ENCODE measurements at places on chromosomes 12 and 14.

- DNase-seq, result no peak
Observed at GRCh38 chr12:95099270-95099790, 25.9 kb upstream of the NR2C1 start.

DNA sequence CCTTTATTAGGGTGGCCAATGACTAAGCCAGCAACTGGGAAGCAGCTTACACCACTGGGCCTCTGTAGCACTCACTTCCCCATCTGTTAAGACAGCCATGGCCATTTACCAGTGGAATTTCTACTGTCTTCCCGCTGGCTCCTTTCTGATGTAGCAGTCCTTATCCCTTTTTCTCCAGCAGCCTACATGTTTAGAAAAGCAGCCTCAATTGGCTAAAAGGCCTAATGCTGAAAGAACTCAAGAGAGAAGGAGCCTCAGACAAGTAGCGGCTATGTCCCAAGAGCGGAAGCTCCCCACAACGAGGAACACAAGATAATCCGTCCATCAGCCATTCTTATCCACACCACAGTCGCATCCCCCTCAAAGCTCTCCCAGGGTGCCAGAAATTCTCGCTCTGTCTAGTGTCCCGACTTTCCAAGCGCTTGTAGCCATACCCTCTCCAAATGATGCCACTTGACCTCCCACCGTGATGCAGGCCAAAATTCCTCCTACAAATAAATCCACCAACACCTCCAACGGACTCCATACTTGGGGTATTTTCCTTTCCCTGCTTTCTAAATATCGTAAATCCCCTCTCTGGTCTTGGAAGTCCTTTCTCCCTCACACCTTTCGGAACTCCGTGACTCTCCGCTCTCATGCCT lies 624 bp downstream of the M6PR start:
- DNase-seq, result no peak

- DNase-seq, result no peak
Observed at GRCh38 chr12:49014547-49014946, 4.0 kb downstream of the PRKAG1 start.

GRCh38 chr12:95538656-95539055 lies 12.6 kb downstream of the USP44 start:
- DNase-seq, result no peak

GRCh38 chr12:267581-268482 lies 5.2 kb upstream of the SLC6A13 start:
- no peak for DNase-seq

DNA sequence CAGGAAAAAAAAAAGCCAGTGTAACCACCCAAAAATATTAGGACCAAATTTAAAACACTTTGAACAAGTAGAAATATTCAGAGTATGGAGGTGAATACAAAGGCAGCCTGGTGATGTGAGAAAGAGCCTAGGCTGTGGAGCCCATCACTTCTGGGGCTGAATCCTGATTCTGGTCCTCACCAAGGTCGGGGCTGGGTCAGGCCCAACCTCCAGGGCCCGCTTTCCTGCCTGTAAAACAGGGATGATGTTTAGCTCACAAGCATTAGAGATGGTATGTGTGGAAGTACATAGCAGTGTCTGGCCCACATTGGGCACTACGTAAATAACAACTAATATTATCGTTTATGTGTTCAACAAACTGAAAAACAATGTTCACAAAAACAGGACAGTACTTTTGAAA lies 7.8 kb upstream of the CAMKK2 start:
- no peak for DNase-seq

DNA sequence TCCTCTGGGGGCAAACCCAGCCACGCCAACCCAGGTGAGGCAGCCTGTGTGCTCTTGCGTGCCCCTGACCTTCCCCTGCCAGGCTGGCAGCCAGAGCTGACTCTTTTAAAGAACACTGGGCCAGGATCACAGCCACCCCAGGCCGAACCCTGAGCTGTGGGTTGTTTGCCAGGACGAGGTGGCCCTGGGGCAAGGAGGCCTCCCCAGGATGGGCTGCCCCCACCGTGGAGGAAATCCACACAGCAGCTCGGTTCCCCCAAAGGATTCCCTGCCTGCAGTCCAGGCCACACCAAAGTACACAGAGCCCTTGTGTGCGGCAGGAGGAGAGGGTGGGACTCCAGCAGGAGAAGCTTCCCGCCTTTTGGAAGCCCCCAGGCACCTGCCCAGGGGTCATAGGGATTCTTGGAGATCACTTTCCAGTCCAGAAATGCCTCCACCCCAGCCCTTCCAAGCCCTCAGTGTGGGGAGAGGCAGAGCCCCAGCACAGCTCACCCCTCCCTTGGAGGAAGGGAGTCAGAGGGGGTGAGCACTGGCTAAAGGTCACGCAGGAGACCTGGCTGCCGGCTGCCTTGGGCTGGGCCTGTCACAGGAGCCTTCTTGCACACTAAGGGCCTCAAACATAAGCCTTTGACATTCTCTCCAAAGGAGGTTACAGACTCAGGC lies 115.6 kb downstream of the CALM1 start:
- DNase-seq, result no peak

DNA sequence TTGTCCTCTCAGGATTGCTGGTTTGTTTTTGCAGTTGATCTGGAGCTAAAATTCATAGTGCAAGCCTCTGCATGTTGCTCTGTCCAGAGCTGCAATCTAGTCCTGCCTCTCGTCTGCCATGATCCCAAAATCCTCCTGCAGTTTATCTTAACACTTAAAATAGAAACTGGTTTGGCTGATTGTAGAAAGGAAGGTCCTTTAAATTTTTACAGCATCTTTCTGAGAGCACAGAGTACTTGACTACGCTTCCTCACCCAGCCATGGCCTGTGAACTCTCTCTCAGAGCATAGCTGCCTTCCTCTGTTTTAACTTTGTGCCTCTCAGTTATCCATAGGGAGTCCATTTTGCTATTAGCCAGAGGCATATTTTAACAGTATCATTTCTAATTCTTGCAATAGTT lies 877.1 kb downstream of the C12orf50 start:
- DNase-seq, result no peak

- peak; percentile 60 for DNase-seq
Observed at GRCh38 chr12:62799126-62799736, 135.7 kb downstream of the PPM1H start.

DNA sequence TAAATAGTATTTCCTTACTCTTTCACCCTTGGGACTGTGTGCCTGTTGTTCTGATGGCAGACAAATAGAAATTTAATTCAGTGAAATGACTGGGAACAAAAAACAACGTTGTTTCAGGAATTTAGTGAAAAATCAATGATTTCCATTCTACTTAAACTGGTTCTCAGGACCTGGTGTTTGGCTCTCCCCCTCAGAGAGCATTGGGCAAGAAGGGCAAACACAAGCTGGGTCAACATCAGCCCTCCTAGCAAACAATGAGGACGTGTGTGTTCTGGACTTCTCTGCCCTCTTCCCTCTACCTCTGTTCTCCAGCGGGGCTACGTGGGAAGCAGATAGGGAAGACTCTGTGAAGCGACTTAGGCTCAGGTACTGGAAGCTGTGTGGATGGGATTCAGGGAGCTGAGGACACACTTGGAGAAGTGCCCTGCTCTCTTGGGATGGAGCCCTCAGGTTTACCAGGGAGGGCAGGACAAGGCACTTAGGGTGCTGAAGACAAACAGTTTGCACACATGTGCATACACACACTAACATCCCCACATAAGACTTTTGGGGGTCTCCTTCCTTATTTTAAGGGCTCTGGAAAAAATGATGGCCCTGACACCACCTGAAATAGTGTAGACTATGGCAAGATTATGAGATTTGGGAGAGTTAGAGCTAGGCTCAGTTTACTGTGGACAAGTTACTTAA lies 7.6 kb upstream of the SERPINA1 start:
- DNase-seq, result no peak

- no peak for DNase-seq
Observed at GRCh38 chr12:27257104-27257843, 13.2 kb downstream of the STK38L start.

DNA sequence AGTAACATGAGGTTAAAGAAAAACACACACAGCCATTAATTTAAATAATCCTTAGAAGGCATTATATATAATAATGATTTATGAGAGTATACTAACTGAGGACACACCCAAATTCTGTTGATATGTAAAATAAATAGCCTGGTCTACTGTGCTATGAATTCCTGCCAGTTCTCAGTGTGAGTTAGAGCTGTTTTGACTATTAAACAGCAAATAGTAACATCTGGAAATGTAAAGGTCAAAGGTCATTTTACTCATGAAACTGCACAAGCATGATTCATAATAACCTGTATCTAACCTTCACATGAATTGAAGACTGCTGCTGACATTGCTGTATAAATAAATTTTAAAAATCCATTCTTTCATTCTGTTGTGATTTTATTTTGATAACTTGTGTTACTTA lies 966.7 kb downstream of the SLC6A15 start:
- DNase-seq, result no peak

GRCh38 chr12:107393043-107393717 lies 292.4 kb upstream of the PWP1 start:
- no peak for DNase-seq

DNA sequence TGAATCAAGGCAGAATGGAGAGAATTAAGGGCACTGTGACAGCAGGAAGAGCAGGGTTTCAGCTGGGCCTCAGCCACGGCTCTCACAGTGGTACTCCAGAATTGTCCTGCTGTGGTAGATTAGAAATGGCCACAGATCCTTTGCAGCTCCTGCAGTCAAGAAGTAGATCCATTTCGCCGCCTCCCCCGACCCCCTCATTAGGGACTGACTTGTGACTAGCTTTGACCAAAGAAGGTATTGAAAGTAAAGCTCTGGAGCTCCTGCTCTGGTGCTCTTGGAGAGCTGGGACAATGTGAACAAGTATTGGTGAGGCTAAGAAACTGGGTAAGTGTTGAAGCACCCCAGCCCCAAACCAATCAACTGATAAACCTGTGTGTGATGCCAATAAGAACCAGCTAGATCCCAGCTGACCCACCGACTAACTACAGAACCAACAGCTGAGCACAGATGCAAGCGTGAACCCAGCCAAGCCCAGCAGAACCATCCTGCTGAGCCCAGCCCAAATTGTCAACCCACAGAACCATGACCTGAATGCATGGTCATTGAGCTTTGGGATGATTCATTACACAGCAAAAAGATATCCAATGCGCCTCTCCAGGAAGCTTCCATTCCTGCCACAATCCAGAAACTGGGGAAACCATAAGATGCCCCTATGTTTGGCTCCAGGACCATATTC lies 50.7 kb downstream of the JAG2 start:
- DNase-seq, result no peak

GRCh38 chr12:30111719-30112118 lies 328.0 kb upstream of the TMTC1 start:
- no peak for DNase-seq

- no peak for DNase-seq
Observed at GRCh38 chr14:20434701-20435581, 1.0 kb downstream of the KLHL33 start.

- DNase-seq, result no peak
Observed at GRCh38 chr12:116210131-116210530, 67.4 kb downstream of the MED13L start.

GRCh38 chr14:85579942-85580341 lies 50.0 kb downstream of the FLRT2 start:
- DNase-seq, result no peak

- DNase-seq, result no peak
Observed at GRCh38 chr14:96581902-96582301, 79.7 kb downstream of the PAPOLA start.
